Upper lobe of left lung (tissue), 6 donors: ENCODE measurements at places on chromosomes 1 and 21. TPM values are rescaled to one million over a fixed set of nuclear protein-coding genes. Genes with fewer than 3 reads are reported as not detected.

- no peak overlapping the region for H3K4me3 ChIP-seq
- H3K27me3 ChIP-seq = no peaks in the 10 kb centered on the region
- no peak overlapping the region for H3K27ac ChIP-seq
- no peaks in the 10 kb centered on the region for H3K36me3 ChIP-seq
- no peaks in the 10 kb centered on the region for H3K4me1 ChIP-seq
These were observed 5.8 kb upstream of the PTPN7 start for GRCh38 chr1:202165942-202166843.

The COL6A1 gene
- 131 TPM for total RNA-seq

DNA sequence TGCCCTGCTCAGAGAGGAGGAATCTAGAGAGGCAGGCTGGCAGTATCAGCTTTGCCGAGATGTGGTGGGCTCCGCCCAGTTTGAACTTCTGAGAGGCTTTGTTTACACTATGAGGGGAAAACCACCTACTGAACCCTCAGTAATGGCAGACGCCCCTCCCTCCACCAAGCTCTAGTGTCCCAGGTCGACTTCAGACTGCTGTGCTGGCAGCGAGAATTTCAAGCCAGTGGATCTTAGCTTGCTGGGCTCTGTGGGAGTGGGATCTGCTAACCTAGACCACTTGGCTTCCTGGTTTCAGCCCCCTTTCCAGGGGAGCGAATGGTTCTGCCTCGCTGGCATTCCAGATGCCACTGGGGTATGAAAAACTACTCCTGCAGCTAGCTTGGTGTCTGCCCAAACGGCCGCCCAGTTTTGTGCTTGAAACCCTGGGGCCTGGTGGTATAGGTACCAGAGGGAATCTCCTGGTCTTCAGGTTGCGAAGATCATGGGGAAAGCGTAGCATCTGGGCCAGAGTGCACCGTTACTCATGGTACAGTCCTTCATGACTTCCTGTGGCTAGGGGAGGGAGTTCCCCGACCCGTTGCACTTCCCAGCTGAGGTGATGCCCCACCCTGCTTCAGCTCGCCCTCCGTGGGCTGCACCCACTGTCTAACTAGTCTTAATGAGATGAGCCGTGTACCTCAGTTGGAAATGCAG lies 43.6 kb downstream of the C21orf91 start:
- no peak overlapping the region for H3K27ac ChIP-seq
- H3K4me3 ChIP-seq = no peak overlapping the region
- no peaks in the 10 kb centered on the region for H3K27me3 ChIP-seq
- peak; percentile 24 for DNase-seq

The PTPN14 gene
- 40.9 TPM for total RNA-seq

- DNase-seq = no peak
- no peak overlapping the region for H3K27ac ChIP-seq
- H3K36me3 ChIP-seq = no peaks in the 10 kb centered on the region
- no peaks in the 10 kb centered on the region for H3K27me3 ChIP-seq
- no peaks in the 10 kb centered on the region for H3K4me1 ChIP-seq
These were observed 57.0 kb downstream of the LRRC53 start for GRCh38 chr1:74455390-74455789.

The PRAMEF2 gene
- not detected for total RNA-seq

The FAM78B gene
- total RNA-seq = 0.80 TPM

The NR1I3 gene
- not detected for total RNA-seq
